A673 (cell line): ENCODE measurements at places on chromosomes 5 and 9. TPM values are rescaled to one million over a fixed set of nuclear protein-coding genes. Genes with fewer than 3 reads are reported as not detected.

DNA sequence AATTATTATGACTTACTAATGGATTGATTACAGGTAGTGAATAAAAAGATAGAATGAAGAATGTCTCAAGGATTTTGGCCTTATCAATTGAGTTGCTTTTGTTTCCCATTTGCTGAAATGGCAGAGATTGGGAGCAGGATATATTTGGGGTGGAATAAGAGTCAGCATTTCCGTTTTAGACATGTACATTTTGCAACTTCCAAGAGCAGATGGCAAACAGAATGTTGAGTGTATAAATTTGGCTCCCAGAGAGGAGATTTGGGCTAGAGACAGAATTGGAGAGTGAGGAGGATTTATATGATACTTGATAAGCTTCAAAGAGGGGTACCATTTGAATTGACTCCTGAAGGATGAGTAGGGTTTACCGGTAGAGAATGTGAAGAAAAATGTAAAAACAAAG lies 437.9 kb upstream of the PAPPA start:
- DNase-seq = no peak

DNA sequence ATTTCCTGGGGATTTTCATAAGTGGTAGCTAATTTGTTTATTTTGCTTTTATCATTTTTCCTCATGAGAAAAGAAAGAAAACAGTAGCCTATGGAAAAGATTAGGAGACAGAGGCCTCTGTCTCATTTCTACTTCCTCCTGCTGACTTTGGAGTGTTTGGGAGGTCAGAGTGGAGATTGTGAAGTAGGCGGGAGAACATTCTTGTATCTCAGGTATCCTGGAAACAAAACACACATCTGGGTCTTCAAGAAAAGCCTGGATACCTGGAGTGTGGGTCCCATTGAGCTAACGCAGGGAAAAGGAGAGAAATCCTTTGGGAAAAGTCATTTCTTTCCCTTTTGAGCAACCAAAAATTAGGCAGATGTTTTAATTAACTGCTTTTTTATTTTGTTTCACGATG lies 161.5 kb upstream of the DMAC1 start:
- no peak for DNase-seq

- no peak for DNase-seq
Measured at GRCh38 chr5:174801798-174802197, 77.4 kb downstream of the MSX2 start.

DNA sequence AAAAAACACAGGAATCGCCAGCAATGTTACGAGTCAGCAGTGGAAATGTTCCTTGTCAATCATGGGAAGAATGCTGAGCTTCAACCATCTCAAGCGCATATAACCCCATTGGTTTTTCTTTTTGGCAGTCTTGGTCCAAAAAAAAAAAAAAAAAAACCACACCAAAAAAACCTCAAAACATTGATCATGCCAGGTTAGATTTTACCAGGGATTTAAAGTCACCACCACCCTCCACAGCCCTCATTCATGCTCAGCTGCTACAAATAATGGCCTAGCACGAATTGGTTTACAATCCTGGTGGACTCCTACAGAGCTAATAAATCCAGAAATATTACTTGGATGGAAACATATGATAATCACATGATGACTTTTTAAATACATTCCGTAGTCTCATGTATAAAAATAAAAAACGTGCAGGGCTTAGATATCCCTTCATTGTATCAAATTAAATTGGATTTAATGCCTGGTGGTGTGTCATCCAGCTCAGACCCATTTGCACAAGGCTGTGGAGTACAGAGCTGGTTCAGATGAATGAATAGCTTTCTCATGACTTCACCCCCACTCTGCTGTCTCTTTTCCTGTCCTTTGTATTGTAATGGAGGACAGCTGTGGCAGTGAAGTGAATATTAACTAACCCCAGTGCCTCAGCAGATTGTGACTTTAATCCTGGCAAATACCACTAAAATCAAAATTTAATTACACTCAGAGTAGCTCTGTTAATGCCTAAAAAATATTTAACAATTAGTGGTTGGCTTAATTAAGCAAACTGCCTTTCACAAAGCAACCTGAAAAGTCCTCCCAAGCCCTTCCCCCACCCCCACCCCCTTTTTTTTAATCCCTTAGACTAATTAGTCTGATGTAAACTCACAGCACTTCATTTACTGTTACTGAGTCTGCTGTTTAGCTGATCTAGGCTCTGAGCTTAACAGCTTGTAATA lies 626.5 kb upstream of the ZNF608 start:
- DNase-seq = peak; percentile 98

GRCh38 chr5:6322163-6322713 lies 56.1 kb downstream of the MED10 start:
- DNase-seq = no peak

DNA sequence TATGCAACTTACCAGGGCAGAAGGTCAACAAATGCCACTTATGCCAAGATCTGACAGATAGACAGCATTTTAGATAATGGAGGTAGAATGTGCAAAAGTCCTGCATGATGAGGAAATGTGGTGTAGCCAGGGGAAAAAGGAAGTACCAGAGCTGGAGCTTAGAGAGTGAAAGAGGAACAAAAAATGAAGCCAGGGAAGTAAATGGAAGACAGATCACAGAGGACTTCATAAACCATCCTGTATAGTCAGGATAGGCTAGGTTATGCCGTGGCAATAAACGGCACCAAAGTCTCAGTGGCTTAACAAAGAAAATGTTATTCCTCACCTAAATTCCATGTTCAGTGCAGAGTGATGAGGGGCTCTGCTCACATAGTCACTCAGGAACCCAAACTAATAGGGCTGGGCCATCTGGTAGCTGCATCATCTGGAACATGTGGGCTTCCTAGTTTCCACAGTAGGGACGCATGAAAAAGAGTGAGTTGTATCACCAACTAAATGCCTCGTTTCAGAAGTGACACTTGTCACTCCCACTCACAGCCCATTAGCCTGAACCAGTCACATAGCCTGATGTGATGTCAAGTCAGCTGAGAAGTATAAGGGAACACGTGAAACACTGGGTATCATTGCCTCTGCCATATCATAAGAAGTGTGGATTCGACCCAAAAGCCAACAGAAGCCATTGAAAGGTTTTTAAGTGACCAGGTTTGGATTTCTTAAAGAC lies 70.3 kb downstream of the SH3RF2 start:
- DNase-seq = peak; percentile 32

DNA sequence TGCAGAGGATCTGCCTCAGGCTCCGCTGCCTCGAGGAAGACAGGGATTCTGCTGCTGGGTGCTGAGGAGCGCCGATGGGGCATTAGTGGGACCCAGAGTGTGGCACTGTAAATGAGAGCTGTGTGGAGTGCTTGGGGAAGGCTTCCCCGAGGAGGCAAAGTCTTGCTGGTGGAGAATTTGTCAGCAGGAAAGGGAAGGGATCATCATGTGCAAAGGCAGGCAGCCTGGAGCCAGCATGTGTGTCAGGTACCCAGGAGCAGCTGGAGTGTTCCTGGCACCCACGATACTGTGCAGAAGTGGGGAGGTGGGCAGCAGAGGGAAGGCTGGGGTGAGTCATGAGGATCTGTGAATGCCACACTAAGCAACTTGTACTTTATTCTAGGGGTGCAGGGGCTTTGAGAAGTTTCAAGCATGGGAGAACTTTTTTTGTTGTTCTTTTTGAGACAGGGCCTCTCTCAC lies 12.3 kb downstream of the B4GALT7 start:
- no peak for DNase-seq

GRCh38 chr5:96566833-96567587 lies 95.2 kb upstream of the CAST start:
- DNase-seq = peak; percentile 96

DNA sequence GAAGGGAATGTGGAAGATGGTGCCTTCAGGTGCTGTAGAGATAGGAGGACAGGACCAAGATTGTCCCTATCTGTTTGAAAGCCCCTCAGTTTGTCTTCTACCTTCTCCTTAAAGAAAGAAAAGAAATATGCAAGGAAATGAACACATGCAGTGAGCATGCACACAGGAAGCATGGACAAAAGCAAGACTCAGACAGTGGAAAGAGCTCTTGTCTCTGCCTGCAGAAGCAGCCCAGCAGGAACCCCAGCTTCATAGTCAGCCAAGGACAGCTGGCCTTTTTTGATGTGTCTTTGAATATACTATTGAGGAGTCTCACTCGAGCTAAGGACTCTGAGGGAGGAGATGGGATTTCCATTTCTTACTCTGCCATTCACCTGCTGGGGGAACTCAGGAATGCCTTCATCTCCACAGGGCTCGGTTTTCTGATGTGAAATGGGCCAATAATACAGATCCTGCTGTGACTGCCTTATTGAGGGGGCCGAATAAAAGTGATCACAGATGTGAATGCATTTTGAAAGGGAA lies 132.5 kb upstream of the ADRA1B start:
- peak; percentile 16 for DNase-seq

DNA sequence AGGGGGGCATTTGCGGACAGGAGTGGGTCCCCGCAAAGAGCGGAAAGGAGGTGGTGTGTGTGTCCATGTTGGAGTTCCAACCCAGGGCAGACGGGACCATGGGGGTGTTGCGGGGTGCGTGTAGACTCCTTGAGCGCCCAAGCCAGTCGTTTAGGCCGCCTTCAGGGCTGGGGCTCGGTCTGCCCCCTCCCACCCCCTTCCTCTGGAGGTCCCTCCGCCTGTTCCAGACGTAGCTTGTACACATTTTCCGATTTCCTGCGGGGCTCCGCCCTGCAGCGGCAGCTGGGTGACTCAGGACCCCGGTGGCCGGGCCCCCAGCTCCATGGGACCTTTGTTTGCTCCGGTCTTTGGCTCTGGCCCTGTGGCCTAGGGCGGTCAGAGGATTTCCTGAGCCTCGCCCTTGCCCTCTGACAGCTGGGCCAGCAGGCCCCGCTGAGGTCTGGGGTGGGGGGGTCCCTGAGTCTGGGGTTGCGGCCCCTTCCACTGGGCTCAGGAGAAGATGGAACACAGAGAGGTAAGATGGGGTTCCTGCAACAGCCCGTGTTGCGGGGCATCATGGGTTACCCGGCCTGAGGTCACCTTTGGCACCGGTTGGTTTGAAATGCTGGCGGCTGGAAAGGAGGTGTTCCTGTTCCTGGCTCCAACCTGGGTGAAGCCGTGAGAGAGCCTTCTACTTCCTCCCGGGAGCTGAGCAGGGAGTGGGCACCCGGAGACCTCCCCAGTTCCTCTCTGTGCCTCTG lies 1.5 kb downstream of the PKN3 start:
- no peak for DNase-seq

GRCh38 chr5:54518146-54518817 lies 723 bp downstream of the SNX18 start:
- peak; percentile 73 for DNase-seq

DNA sequence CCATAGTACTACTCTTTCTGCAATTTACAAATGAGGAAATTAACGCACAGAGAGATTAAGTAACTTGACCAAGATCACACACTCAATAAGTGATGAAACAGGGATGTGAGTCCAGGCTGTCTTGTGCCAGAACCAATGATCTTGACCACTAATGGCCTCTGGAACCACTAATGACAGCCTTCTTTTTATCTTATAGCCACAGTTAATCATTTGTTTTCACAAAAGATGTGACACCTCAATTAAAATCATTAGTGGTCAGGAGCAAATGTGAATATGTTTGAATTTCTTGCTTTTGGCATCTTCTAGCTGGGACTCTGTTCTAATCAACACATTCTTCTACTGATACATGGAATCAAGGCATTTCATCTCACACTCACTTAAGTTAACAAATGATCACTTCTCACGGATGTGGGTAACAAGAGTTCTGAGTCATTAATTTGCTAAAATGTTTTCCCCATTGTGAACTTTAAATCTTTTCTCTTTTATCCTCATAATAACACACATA lies 102.7 kb upstream of the CD180 start:
- DNase-seq = no peak

DNA sequence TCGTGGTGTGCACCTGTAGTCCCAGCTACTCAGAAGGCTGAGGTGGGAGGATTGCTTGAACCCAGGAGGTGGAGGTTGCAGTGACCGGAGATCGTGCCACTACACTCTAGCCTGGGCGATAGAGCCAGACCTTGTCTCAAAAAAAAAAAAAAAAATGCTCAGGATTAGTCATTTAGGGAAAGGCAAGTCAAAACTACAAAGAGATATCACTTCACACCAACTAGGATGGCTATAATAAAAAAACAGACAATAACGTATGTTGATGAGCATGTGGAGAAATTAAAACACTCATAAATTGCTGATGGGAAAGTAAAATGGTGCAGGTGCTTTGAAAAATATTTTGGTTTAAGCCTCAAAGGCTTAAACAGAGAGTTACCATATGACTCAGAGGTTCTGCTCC lies 6.3 kb upstream of the ANKRD34B start:
- DNase-seq = no peak

GRCh38 chr9:85130260-85130659 lies 460.7 kb downstream of the NTRK2 start:
- DNase-seq = no peak

- no peak for DNase-seq
Measured at GRCh38 chr9:123536455-123536868, 180.5 kb downstream of the CRB2 start.

DNA sequence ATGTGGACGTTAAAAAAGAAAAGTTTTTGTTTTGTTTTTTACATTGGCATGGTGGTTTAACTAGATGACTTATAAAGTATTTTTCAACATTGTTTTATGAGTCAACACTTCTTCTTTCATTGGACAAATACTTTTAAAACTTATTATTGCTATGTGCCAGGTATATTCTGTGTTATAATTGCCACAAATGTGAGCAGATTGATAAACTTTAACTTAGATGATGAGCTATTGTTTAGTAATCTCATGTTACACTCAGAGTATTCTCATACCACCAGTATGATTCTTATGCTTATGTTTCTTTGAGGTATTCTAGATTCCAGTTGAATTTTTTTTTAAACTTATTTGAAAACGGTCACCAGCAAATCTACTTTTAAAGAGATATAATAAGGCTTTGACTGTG lies 60.3 kb downstream of the RASA1 start:
- no peak for DNase-seq

GRCh38 chr9:116692616-116693015 lies 5.5 kb downstream of the TRIM32 start:
- DNase-seq = no peak

- DNase-seq = no peak
Measured at GRCh38 chr9:12838546-12838945, 63.7 kb downstream of the LURAP1L start.

DNA sequence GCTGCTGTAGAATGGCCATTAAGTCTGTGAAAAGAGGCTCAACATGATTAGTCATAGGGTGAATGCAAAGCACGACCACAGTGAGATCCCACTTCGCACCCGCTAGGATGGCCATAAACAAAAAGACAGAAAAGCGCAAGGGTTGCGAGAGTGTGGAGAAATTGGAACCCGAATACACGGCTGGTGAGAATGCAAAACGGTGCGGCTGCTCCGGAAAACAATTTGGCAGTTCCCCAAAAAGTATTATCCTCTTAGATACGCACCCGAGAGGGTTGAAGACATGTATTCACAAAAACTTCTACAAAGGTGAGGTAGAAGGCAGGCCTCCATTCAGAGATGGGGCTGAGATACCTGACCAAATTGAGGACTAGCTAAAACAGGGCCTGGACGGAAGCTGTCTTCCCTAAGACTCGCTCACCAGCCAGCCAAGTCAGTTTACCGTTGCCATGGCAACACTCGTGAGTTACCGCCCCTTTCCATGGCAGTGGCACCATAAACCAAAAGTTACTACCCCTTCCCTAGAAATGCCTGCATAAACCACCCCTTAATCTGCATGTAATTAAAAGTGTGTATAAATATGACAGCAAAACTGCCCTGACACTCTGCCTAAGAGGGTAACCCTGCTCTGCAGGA lies 726 bp upstream of the PSMB7 start:
- no peak for DNase-seq

LHX6 gene
- not detected in 2 replicates for total RNA-seq

TNC gene
- total RNA-seq = 202 and 206 TPM in 2 replicates

STPG3 gene
- total RNA-seq = 0.35 TPM in 1 of 2 replicates, not detected in the other

PLPP7 gene
- not detected in 2 replicates for total RNA-seq

NREP gene
- 31.0 and 36.4 TPM in 2 replicates for total RNA-seq

SLC34A1 gene
- not detected in 2 replicates for total RNA-seq

CCL27 gene
- total RNA-seq = not detected in 2 replicates

ABLIM3 gene
- not detected in 2 replicates for total RNA-seq

EIF4EBP3 gene
- 5.6 and 7.6 TPM in 2 replicates for total RNA-seq

NOXA1 gene
- 0.28 and 0.79 TPM in 2 replicates for total RNA-seq

CAVIN4 gene
- 3.9 and 5.0 TPM in 2 replicates for total RNA-seq
